ENCODE measurements at places on chromosomes 12 and 14.

- no peak for DNase-seq
These were observed 96.9 kb downstream of the FIGNL2 start for GRCh38 chr12:51751661-51752060.

GRCh38 chr12:131836193-131836592 lies 8.0 kb downstream of the MMP17 start:
- DNase-seq: no peak

- DNase-seq: no peak
These were observed 138.5 kb upstream of the SRRM4 start for GRCh38 chr12:118842866-118843265.

DNA sequence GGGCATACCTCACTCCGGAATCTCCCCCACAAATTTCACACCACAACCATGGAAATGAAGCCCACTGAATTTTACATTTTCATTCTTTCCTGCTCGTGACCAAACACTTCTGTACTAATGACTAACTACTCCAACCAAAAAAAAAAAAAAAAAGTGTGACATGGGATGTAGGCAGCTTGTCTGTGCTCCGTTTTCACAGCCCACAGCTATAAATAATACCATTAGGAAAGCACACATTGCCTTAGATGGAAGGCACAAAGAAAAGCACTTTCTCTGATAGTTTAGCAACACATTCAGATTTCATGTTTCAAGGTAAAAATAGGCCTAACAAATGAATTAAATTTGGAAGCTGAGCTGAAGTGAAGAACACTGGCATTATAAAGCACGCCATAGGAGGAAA lies 42.5 kb downstream of the DUSP6 start:
- no peak for DNase-seq

GRCh38 chr12:78306236-78306635 lies 475.5 kb downstream of the NAV3 start:
- no peak for DNase-seq

- no peak for DNase-seq
These were observed 16.4 kb downstream of the CEP170B start for GRCh38 chr14:104881369-104881979.

DNA sequence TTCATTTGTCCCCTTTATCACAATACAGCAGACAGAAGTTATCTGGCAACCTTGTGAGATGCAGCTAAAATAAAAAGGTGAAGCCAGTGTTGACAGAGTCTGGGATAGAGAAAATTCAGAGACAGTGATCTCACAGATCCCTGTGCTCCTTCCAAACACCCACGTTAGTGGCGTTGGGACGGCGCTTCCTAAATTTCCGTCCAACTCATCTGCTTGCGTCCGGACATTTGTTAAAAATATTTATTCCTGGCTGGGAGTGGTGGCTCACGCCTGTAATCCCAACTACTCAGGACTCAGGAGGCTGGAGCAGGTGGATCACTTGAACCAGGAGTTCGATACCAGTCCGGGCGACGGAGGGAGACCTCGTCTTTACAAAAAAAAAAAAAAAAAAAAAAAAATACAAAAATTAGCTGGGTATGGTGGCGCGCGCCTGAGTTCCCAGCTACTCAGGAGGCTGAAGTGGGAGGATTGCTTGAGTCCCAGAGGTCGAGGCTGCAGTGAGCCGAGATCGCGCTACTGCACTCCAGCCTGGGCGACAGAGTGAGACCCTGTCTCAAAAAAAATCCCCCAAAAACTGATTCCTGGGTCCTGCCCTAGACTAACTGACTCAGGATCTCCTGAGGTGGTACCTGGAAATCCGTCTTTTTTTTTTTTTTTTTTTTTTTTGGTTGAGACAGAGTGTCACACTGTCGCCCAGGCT lies 708 bp upstream of the TCTN1 start:
- no peak for DNase-seq

DNA sequence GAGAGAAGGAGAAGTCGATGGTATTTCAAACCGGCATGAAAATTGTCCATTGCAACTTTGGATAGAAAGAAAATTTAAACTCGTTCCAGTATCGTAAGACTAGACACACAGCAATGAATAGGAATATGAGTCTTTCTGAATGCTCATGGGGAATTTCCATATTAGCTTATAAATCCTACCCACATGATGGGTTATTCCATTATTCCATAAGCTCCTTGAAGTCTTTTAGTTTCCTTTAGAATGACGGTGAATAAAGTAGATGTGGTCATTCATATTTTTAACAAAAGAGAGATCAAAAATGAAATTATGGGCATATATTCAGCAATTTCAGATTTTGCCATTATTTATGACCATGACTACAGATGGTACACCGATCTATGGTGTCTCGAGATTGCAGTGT lies 163.4 kb upstream of the HMGA2 start:
- no peak for DNase-seq

DNA sequence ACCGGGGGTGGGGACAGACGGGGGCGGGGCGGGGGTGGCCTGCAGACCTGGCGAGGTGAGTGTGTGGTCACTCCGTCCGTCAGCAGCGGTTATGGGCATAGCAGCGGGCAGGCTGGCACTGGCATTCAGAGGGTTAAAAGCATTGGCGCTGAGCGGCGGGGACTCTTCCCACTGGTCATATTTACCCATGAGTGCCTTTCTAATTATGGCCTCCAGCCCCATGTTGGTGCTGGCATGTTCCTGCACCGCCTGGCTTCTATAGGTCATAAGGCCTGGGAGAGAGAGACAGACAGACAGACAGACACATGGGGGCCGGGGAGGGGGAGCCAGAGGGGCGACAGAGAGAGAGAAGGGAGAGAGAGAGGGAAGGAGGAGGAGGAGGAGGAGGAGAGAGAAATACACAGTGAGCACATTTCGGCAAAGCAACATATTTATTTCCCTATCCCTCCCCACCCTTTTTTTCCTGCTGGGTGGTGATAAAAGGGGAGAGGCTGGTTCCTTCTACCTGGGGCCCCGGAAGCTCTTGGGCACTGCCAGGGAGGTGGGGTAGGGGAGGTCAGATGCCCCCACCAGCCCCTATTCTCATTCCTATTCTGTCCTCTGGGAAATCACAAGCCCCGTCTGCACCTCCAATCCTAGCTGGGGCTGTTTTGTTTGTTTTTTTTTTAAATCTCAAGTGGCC lies 32.6 kb downstream of the RFLNA start:
- no peak for DNase-seq

GRCh38 chr12:67648521-67649260 lies at the start of gene DYRK2:
DYRK2 (plus strand) TSS chr12:67648745; CDS start chr12:67649134, 389 bp downstream.
- DNase-seq: peak; percentile 86

DNA sequence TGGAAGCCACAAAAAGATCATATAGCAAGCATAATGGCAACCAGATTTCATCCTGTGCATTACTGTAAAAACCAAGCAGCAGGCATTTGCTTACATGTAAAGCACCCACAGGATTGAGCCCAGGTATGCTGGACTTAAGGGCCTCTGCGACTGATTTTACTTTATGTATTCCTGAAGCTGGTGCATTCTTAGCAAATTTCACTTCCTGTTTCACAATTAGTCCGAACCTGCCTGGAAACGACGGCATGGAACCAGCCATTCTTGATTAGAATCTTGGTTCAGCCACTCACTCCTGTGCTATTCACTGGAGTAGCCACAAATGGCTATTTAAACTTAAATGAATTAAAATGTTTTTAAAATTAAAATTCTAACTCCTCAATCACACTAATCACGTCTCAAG lies 239.2 kb downstream of the NUAK1 start:
- DNase-seq: no peak

DNA sequence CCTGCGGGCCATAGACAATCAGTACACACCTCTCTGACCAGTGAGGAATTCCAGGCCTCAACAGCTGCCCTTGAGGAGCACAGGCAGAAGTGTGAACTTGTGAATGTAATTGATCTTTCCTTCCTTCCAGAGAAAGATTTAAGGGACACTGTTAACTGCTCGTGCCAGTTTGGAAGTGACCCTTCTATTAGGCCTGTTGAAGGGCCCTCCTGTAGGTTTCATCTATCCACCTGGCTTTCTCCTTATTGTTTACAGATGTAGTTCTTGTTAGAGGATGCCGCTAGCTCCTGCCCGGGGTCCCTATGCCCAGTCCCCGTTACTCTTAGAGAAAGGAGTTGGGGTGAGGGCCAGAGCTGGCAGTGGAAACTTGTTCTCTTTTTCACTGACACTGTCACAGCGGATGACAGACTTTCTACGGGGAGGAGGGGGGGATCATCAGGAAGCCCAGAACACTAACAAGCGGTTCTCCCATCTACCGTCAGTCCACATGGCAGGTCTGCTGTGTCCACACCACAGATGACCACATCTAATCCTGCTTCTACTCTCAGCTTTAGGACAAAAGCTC lies 42.6 kb downstream of the SH2B3 start:
- no peak for DNase-seq

DNA sequence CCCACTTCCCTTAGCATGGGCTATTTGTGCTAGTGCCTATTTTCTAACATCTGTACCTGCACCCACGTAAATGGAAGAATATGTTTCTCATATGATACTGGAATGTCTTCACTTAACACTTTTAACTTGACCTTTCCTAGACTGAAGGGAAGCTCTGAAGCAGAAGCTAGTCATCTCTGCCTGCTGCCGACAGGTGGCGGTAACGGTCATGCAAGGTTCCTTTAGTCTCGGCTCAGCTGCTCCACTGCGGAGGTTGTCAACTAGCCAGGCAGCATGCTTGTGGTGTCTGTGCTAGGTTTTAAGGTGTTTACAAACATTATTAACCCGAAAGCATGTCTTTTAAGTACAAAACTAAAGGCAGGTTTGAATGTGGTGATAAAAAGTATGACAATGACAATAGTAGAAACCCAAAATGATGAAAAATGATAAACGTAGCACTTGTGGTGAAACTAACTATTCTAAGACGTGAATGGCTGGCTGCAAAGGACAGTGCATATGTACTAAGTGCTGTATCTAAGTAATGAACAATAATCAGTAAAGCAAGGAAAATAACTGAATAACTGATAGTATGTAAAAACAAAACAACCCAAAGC lies 117.2 kb downstream of the GRIN2B start:
- DNase-seq: peak; percentile 82

- no peak for DNase-seq
These were observed 395.5 kb downstream of the ZFP36L1 start for GRCh38 chr14:68397371-68397811.

GRCh38 chr12:64452559-64453329 lies 824 bp downstream of the TBK1 start:
- peak; percentile 89 for DNase-seq

DNA sequence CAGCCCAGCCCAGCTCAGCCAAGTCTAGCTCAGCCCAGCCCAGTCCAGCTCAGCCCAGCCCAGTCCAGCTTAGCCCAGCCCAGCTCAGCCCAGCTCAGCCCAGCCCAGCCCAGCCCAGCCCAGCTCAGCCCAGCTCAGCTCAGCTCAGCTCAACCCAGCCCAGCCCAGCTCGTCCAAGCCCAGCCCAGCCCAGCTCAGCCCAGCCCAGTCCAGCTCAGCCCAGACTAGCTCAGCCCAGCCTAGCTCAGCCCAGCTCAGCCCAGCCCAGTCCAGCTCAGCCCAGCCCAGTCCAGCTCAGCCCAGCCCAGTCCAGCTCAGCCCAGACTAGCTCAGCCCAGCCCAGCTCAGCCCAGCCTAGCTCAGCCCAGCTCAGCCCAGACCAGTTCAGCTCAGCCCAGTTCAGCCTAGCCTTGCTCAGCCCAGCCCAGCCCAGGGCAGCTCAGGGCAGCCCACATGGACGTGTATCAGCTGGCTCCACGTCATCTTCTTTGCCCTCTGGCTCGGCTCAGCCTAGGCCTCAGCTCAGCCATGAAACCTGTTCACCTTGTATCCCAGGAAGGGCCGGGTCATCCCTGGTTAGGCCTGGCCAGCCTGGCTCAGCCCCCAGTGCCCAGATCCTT lies 185.6 kb downstream of the TMEM121 start:
- DNase-seq: no peak

GRCh38 chr12:65335021-65335714 lies 56.7 kb downstream of the MSRB3 start:
- no peak for DNase-seq

DNA sequence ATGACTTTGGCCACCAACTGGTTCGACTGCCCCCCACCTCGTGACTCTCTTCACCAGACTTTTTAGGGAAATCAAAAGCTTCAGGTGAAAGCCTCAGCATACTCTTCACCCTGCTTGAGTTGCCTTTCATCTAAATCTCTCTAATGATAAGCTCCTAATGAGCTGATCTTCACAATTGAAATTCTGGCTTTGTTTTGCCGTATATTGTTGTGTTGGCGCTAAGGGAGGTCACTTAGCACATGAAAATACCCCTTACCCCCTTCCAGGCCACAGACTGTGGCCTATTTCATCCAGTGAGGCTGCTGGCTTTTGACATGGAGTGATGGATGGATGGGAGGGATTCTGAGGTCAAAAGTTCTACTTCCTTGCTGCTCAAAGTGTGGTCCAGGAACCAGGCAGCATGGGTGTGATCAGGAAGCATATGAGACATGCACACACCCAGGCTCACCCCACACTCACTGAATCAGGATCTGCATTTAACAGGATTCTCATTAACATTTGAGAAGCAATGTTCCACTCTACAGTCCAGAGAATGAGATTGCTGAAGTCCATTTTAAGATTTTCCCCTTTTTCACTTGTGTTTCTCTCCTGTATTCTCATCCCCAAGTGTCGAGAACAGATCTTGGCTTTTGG lies 131.4 kb downstream of the DACT1 start:
- no peak for DNase-seq

DNA sequence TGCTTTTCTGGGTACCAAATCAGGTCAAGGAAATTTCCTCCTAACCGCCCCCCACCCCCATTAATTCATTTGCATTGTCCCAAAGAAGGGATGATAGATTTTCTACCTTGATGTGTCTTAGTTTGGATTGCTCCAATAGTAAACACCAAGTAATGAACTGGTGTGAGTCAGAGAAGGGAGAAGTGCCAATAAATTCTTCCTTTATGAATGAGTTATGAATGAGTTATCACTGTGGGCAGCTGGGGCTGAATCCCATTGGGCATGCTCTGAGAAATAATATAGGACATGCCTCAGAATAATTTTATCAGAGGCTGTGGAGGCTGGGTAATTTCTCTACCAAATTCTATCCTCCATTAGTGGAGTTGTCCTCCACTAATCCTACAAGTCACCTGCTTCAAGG lies 277.9 kb upstream of the FLRT2 start:
- no peak for DNase-seq

DNA sequence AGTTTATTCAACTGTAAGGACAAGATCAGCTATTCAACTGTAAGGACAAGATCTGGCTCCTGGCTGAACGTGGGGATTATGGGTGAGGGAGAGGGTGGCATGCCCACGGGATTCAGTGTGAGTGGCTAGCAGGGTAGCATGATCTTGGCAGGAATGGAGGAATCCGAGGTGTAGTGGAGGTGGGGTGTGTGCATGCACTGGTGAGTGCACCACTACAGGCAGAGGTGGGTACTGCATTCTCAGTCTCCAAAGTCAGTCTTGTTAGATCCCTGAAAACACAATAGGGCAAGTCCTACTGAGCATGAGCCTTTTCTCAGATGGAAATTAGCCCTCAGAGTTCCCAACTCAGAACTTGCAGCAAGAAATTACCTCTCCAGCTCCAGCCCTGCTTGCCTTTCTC lies 32.2 kb upstream of the DCD start:
- peak; percentile 43 for DNase-seq

Data from LoVo (cell line).